ENCODE measurements at places on chromosomes 1 and 21.

GRCh38 chr1:159190441-159190840, 14.2 kb upstream of the ACKR1 start:
- no peak for DNase-seq

GRCh38 chr21:41282412-41282811, 34.2 kb upstream of the FAM3B start:
- no peak for DNase-seq

DNA sequence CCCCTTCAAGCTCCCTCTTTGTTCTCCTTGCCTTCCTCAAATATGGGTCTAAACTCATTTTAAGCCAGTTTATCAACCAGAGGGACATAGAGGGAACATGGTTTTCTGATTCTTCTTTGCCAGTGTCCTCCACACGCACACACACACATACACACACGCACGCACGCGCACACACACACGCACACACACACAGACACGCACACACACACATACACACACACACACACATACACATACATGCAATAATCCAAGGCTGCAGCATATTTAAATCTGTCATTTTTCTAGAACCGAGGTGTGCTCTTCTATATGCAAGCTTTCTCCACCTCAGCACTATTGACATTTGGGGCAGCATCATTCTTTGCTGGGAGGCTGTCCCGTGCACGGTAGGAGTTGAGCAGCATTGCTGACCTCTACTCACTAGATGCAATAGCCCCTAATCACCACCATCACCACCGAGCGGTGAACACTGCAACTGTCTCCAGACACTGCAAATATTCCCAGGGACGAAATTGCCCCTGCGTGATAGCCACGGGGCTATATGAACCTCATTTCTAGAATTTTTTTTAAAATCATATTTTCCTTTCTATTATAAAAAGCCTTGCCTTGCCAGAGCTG, 8.0 kb downstream of the TNFRSF9 start:
- DNase-seq = no peak

GRCh38 chr1:5424802-5425703, 567.2 kb downstream of the NPHP4 start:
- DNase-seq = no peak

DNA sequence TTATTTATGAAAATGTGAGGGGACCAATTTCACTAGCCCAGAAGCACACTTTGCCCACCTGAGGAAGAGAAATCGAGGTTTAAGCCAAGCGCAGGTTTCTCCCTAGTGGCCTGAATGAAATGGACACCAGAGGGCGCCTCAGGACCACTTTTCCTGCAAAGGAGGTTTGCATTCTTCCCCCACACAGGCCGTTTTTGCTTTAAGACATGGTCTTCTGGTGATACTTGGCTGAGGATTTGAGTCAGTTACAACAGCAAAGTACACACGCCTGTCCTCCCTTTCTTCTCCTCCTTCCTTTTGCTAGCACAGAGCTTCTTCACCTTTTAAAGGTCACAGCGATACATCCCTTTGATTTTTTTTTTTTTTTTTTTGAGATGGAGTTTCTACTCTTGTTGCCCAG, 5.4 kb downstream of the PLA2G2E start:
- DNase-seq = peak; percentile 79

- DNase-seq = no peak
These were observed 7.5 kb downstream of the LRRC8C start for GRCh38 chr1:89640440-89640839.

GRCh38 chr1:94122201-94122970, 1.4 kb upstream of the ABCA4 start:
- no peak for DNase-seq
